T1000 (cell line): ENCODE measurements at places on chromosomes 1 and 21.

- no peak for DNase-seq
Measured at GRCh38 chr1:153662269-153662668, 3.8 kb downstream of the SNAPIN start.

- no peak for DNase-seq
Measured at GRCh38 chr1:52585474-52585873, 16.7 kb upstream of the GPX7 start.

- DNase-seq, result no peak
Measured at GRCh38 chr1:89519779-89520358, 4.8 kb upstream of the LRRC8B start.

DNA sequence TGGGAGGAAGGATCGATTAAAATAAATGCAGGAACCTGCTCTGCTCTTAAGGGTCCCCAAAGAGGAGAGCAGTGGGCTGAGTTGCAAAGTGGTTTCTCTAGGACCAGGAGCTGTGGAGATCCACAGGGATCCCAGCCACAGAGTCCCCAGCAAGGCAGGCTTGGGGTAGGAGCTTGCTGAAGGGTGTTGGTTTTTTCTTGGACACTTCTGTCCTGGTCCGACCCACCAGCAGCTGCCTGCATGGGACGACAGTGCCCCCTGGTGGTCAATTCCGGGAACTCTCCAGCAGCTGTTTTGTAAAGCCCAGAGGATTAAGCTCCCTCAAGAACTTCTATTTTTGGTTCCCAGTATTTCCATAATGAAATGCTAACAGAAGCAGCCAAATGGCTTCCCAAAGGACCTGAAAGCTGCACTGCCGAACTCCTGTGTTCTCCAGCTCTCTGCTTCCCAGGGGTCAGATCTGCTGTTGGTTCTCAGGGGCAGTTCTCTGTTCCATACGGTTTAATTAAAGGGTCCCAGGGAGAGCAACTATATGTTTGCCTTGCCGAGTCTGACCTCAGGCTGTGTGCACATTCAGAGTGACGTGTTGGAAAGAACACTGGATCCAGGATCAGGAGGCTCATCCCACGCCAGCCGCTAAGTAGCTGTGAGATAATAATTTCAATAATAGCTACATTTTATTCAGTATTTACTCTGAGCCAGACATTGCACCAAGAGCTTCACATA lies 23.2 kb downstream of the NENF start:
- peak; percentile 79 for DNase-seq

- DNase-seq, result no peak
Measured at GRCh38 chr1:235646463-235646862, 3.1 kb downstream of the GNG4 start.

DNA sequence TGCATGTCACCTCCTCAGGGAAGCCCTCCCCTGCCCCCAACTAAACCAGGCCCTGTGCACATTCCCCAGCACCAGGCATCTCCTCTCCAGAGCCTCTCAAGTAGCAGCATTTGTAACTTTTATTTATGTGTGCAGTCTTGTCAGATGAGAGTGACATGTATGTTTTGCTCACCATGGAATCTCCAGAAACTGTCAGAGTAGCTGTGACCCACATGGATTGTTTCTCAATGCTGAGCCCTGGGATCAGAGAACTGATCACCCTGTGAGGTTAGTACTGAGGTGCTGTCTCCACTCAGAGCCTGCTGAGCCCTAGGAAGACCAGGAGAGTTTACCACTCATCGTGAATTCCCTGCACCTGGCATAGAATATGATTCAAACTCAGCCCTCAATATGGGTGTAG lies 190.9 kb upstream of the EDN2 start:
- DNase-seq, result no peak

- no peak for DNase-seq
Measured at GRCh38 chr1:175204330-175204729, 11.8 kb upstream of the KIAA0040 start.

GRCh38 chr21:13937236-13937635 lies 273.5 kb downstream of the LIPI start:
- DNase-seq, result no peak

DNA sequence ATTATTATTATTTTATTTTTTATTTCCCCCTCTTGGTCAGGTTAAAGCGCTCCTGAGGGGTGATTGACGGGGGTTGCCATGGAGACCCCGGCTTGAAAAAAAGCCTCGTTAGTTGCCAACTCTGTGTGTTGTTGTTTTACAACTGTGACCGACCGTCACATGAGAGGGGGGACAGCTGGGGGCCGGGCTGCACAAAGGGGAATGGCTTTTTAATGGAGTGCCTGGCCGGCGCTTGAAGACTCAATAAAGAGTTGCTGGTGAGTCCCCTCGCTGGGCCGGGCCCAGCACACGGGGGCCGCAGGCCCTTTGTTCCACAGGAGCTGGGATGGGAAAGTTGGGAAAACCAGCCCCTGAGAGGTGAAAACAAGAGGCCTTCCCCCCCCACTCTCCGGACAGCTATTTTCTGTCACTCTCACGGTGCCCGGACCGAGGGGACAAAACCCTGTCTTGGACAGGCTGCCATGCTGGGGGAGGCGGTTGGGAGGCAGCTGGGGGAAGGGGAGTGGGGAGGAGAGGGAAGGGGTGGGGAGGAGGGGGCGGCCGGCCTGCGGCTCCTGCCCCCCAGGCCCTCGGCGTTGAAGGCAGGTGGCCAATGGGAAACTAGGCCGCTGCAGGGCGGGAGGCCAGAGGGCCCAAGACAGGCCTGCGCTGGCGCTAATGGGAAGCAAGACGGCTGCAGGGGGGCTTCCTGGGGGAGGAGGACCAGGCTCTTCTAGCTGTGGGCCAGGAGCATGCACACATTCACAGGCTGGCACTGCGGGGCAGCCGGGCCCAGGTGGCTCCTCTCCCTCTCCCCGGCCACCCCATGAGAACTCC lies 67.6 kb downstream of the CASZ1 start:
- DNase-seq, result no peak

DNA sequence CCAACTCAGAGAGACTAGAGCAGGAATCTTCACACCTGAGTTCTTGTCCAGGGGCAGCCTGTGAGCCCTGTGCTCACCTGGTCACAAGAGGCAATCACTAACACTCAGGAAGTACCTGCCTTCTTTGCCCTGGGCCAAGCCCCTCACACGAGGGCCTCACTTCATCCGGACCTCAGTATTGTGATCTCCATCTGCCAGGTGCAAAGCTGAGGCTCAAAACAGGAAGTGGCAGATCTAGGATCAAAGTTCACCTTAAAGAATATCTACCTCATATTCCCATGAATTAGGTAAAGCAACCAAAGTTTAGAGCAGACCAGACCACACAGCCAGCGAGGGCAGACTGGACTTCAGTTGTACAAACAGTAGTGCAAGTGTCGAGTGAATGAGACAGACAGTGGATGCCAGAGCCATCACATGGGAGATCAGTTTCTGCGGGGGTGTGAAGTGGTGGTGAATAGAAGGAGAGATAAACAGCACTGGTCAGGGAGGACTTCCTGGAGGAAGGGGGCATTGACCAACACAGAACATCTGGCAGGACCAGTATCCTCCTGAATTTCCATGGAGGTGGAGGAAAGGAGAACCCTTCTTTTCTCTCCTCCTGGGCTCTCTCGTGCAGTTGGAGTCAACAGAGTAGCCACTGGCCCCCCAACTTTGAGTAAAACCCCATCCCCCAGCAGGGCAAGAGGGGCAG lies 116.6 kb upstream of the ZBTB40 start:
- DNase-seq, result no peak

GRCh38 chr1:197127246-197127912 lies 19.1 kb downstream of the ASPM start:
- no peak for DNase-seq

DNA sequence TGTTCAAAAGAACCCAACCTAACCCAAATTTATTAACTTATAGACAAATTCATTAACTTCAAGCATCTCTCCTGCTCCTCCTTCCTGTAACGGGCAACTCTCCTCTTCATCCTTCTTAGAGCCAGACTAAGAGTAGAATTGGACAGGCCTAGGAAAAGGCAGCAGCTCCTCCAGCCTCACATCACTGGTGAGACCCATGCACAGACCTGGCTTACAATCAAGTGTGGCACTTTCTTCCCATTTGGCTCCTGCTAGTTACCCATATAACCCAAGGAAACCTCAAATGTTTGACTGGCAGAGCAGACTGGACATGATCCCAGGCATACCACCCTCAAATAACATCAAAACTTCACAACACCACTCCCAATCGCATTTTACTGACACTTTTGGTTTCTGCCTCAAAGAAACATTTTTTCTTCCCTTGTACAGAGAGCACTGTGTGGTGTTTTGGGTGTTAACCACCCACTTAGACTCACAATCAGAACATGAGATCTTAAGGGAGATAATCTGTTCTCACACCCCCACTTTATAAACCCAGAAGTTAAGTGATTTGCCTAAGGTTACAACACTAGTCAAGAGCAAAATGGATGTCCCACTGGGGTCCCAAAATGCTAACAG lies 101.4 kb downstream of the SIPA1L2 start:
- no peak for DNase-seq

DNA sequence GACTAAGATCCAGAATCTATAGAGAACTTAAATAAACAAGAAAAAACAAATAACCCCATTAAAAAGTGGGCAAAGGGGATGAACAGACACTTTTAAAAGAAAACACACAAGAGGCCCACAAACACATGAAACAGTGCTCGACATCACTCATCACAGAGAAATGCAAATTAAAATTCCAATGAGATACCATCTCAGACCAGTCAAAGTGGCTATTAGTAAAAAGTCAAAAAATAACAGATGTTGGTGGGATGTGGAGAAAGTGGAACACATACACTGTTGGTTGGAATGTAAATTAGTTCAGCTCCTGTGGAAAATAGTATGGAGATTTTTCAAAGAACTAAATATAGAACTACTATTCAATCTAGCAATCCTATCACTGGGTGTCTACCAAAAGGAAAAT lies 143.1 kb downstream of the IFI44 start:
- DNase-seq, result no peak

- DNase-seq, result no peak
Measured at GRCh38 chr1:147185432-147185831, 13.2 kb upstream of the PRKAB2 start.

- no peak for DNase-seq
Measured at GRCh38 chr1:111856411-111857185, 100.9 kb downstream of the DDX20 start.

- no peak for DNase-seq
Measured at GRCh38 chr1:151807766-151808165, 2.5 kb upstream of the LINGO4 start.

DNA sequence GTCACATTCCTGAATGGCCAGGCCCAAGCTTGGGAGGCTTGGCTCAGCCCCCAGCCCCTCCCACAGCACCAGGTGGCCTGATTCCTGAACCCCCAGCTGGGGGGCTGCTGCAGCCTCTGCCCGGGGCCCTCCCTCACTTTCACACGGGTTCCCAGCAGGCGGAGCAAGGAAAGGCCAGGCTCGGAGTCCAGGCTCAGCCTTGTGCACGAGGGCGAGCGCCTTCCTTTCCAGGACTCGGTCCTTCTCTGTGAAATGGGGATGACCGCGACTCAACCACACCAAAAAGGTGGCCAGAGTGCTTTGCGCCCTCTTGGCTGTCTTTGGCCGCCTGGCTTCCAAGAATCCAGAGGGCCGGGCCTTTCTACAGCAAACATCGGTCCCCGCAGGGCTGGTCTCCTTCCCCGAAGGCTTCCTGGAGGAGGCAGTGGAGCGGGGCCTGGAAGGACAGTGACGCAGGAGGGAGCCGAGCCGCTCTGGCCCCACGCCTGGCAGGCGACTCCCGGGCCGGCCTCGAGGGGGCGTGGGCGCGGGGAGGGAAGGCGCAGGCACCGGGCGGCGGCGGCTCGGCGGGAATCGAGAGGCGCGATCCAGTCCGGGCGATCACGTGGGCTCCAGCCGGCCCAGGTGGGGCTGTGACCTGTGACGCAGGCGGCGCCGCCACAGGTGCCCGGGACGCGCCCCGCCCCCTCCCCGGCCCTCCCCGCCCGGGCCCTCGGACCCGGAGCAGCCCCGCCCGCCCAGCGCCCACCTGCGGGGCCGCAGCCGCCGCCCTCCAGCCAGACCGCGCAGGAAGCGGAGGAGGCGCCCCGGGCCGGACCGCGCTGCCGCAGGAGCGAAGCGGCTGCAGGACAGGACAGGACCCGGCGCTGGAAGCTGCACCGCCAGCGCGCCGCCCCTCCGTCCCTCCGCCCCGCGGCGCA lies at the start of gene ARHGEF16:
ARHGEF16 (plus strand) TSS at position 775 of the 920 bp plus-strand sequence. CDS start 8,420 bp downstream, outside the sequence.
- DNase-seq, result no peak

GRCh38 chr1:147622731-147623130 lies 47.6 kb downstream of the ACP6 start:
- DNase-seq, result no peak

DNA sequence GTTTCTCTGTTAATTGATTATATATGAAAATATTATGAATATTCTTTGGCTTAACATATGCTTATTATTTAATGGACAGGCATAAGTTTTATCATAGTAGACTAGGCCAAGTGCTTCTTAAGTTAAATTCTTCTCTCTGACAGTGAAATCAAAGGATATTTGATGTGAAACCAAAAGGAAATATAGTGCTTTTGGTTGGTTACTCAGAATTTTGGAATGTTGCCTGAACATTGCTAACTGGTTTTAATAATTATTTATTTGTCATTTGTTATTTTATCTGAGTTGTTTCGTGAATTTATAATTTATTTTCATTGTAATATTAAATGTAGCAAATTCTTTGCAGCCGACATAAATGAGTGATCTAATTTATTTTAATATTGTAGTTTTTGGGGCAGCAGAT lies 18.3 kb downstream of the HOOK1 start:
- no peak for DNase-seq

DNA sequence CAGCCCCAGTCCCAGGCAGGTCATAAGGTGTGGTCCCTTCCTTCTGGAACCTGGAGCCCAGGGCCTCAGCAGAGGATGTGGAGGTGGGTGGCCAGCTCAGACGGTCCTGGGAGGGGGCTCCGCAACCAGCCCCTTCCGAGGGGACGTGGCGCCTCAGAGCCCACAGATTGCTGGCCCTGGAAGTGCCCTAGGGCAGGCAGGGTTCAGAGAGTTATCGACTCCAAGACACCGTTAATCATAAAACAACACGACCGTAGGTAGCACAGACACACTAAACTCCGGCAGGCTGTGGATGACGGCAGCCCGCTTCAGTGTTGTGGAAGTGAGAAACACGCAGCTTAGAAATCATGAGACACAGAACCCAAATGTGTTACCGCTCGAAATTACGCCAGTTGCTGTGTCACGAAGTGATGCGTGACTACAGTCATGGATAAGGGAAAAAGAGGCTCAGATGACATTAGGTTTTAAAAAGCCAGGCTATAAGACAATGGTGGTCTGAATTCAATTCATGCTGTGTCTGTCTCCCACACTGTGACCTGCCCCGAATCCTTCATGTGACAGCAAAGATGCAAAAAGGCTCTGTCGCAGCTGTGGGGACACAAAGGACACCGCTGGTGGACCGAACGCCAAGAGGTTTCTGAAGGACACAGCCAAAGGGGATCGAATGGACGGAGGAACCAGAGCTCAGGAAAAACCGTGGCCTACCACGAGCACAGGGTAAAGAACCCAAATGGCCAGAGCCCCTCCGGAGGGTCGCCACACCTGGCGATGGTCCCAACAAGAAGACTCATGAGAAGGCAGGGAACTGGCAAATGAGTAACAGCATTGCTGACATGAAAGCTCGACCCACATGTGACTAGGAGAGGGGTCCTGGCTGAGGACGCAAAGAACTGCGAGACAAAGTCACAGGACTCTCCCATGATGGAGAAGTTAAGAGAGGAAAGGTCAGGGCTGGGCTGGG lies 1.7 kb upstream of the SUMO3 start:
- no peak for DNase-seq
